ENCODE measurements at places on chromosomes 6 and 20. TPM values are rescaled to one million over a fixed set of nuclear protein-coding genes. Genes with fewer than 3 reads are reported as not detected.
A peak's percentile ranks its signal among the peaks of the same experiment; 100 is the strongest.

DNA sequence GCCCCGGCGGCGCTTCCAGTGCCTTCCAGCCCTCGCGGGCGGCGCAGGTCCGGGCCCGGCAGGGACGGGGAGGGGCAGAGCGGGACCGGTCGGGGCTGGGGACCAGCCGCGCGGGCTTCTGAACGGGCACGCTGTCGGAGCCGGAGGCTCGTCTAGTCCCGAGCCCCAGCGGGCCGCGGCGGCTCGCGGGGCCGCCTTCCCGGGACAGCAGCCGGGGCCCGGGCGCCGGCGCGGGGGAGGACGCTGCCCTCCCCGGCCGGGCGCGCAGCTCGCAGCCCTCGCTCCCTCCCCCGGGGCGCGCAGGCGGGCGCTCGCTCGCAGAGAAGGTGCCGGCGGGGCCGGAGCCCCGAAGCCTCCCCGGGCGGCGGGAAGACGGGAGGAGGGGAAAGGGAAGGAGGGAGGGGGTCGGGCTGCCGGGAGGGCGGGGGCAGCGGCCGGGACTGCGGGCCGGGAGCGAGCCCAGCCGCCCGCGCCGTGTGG is 696 bp upstream of the SIRPA start:
- peak; percentile 47 for DNase-seq

DNA sequence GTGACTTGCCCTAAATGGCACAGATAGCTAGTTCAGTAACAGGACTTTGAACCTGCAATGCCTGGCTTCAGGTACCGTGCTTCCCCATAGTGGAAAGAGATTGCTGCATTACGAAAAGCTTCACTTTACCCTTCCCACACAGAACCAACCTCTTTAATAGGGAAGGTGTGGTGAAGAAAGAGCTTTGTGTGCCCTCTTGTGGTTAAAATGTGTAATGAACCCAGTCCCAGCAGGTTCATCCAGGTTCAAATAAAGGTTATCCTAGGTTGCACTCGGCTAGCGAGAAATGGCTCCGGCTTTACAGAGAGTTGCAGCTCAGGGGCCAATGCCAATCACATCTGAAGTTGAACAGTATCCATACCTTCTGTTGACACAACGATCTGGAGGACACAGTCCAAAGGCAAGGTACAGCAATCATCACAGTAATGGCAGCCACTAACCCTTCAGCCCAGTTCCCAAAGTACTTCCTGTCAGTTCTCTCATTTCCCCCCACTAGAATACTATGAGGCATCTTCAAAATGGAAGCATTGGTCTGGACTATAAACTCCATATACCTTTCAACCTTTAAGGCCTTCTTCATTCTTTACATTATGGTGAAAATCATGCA is 3.0 kb downstream of the DEFB115 start:
- peak; percentile 1 for DNase-seq

- DNase-seq, result no peak
Observed at GRCh38 chr6:37502703-37503291, 3.1 kb upstream of the CCDC167 start.

- DNase-seq, result no peak
Observed at GRCh38 chr6:169780571-169781091, 29.2 kb downstream of the ERMARD start.

GRCh38 chr6:70738028-70738427 is 70.3 kb downstream of the SMAP1 start:
- no peak for DNase-seq

DNA sequence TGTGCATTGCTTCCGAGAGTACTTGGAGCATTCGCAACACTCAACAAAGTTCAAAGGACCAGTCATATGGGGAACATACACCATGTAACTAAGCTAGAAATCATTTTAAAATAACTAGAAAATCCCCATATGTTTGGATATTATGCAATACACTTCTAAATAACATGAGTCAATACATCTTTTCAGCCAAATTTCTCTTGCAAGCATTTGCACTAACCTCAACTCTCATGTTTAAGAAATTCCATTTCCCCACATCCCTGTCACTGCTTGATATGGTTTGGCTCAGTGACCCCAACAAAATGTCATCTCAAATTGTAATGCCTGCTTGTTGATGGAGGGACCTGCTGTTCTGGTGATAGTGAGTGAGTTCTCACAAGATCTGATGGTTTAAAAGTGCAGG is 85.7 kb upstream of the CST7 start:
- no peak for DNase-seq

- DNase-seq, result no peak
Observed at GRCh38 chr20:46990596-46991104, 96.0 kb downstream of the EYA2 start.

- no peak for DNase-seq
Observed at GRCh38 chr6:22896696-22897095, 327.3 kb downstream of the HDGFL1 start.

DNA sequence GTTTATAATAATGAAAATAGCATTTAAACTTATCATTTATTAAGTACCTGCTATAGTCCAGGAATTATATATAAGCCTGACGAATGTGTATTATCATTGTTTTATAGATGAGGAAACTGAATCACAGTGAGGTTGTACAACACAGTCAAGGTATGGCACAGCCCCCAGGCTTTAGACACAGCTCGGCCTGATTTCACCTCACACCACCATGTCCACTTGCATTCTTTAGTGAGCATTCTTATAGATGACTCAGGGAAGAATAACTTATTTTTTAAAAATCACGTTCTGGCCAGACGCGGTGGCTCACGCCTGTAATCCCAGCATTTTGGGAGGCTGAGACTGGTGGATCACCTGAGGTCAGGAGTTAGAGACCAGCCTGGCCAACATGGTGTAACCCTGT is 289.0 kb downstream of the SYNE1 start:
- DNase-seq, result no peak

Gene MAP3K7
- 28.2 TPM for total RNA-seq

Gene SAMD5
- under 0.01 TPM for total RNA-seq
